ENCODE measurements at places on chromosomes 4 and X. TPM values are rescaled to one million over a fixed set of nuclear protein-coding genes. Genes with fewer than 3 reads are reported as not detected.
A peak's percentile ranks its signal among the peaks of the same experiment; 100 is the strongest.

DNA sequence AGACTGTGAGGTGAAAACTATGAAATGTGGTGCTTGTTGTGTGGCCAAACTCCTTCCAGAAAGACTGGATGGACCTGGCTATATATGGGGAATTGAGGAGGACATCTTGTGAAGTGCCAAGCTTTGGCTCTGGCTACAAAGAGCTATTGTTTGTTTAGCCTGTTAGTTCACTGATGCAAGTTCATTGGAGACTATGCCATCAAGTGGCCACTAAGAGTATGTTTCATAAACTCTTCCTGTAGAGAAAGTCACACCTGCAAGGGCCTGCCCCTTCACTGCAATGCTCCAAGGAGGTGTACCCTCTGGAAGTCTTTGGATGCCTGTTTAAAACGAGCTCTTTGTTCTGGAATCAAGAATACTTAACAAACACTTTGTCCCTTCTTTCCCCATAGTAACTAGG is 382.0 kb downstream of the GABRG1 start:
- no peak overlapping the region for H3K4me3 ChIP-seq
- H3K4me1 ChIP-seq: no peaks in the 10 kb centered on the region
- no peaks in the 10 kb centered on the region for H3K36me3 ChIP-seq
- no peaks in the 10 kb centered on the region for H3K27me3 ChIP-seq
- no peak overlapping the region for H3K27ac ChIP-seq

GRCh38 chr4:72418458-72418857 is 150.6 kb downstream of the ADAMTS3 start:
- H3K27ac ChIP-seq: no peak overlapping the region
- H3K27me3 ChIP-seq: no peaks in the 10 kb centered on the region
- H3K4me1 ChIP-seq: no peaks in the 10 kb centered on the region

DNA sequence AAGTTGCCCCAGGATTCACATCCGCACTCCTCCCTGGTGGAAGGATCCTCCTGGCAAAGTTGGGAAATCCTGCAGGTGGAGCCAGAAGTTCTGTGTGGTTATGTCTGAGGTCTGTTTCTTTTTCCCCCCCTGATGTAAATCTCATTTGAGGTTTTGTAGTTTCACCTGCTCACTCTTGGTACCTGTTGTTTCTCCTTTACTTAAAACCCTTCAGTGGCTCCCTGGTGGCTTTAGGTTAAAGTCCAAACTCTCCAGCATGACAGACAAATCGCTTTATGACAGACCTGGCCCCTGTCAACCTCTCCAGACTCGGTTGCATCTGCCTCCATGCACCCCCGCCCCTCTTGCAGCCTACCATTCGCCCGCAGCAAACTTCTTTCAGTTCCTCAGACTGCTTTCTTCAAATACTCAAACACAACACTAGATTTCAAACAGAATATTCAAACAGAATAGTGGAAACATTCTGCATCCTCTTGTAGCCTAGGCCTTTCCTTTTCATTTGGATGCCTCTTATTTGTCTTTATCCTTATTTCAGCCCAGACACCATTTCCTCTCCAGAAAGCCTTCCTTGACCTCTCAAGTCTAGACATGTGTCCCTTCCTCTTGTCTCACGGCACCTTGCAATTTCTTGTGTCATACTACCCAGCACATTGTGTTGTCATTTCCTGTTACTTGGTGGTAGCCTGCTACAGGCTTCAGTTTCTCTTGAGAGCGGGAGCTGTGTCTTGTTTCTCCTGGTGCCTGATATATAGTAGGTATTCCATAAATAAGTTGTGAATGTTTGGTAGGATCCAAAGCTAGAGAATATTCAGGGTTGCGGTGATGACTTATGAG is 24.8 kb downstream of the IL13RA1 start:
- H3K27ac ChIP-seq: no peak overlapping the region
- DNase-seq: no peak
- H3K36me3 ChIP-seq: no peaks in the 10 kb centered on the region
- no peaks in the 10 kb centered on the region for H3K27me3 ChIP-seq
- no peaks in the 10 kb centered on the region for H3K4me1 ChIP-seq
- no peak overlapping the region for H3K4me3 ChIP-seq

- no peaks in the 10 kb centered on the region for H3K36me3 ChIP-seq
- H3K4me3 ChIP-seq: no peak overlapping the region
- peaks cover 14% of the 10 kb centered on the region for H3K4me1 ChIP-seq
- H3K27me3 ChIP-seq: peaks cover 29% of the 10 kb centered on the region
- no peak for DNase-seq
Measured at GRCh38 chr4:1797861-1798579, 4.9 kb downstream of the FGFR3 start.

DNA sequence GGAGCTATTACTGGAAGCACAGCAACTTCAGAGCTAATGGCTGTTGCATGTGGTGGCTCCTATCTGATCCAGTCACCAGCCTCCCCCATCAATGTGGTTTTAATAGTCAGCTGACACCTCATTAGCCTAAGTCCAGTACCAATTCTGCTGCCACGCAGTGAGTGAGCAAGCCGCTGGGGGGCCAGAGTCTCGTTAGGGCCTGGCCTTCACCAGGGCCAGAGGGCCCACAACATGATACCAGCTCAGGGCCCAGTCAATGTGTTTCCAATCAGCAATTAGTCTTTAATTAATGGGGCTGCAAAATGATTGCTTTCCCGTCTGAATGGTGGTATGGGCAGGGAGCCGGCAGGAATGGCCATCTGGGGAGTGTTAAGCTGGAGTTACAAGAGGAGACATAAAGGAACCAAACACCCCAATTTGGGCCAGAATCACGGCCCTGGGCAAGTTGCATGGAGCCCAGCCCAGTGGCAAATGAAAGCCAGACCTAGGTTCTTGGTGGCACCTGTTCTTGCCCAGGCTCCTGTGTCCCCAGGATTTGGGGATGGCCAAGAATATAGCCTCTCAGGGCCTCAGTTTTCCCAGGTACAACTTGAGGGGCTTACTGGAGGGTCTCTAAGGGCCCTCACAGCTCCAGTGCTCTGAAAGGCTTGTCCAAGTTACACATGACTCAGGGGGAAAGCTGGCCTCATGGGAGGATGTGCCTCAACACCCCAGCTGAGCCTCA is 119.2 kb downstream of the EFNB1 start:
- no peak for DNase-seq
- H3K27ac ChIP-seq: no peak overlapping the region
- no peaks in the 10 kb centered on the region for H3K4me1 ChIP-seq
- H3K27me3 ChIP-seq: no peaks in the 10 kb centered on the region
- no peak overlapping the region for H3K4me3 ChIP-seq

GRCh38 chr4:23058165-23058776 is 365.5 kb downstream of the GBA3 start:
- H3K27me3 ChIP-seq: no peaks in the 10 kb centered on the region
- no peak overlapping the region for H3K4me3 ChIP-seq
- DNase-seq: no peak
- H3K27ac ChIP-seq: no peak overlapping the region
- H3K4me1 ChIP-seq: peaks cover 12% of the 10 kb centered on the region

DNA sequence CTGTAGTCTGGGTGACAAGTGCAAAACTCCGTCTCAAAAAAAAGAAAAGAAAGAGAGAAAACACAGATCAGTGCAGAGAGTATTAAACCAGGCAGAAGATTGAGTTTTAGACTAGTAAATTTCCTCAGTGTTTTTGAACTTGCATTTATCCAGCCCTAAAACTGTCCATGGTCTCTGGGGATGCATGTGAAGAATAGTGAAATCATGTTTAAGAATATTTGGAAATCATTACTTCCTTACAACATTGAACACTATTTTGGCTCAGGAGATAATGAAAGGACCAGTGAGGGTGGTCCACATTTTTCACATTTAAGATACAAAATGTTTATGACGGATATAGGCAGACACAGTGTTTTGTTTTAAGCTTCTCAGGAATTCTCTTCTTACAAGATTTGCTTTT is 195.8 kb upstream of the RASGEF1B start:
- H3K36me3 ChIP-seq: no peaks in the 10 kb centered on the region
- H3K4me3 ChIP-seq: no peak overlapping the region
- no peaks in the 10 kb centered on the region for H3K4me1 ChIP-seq
- no peak for DNase-seq
- no peak overlapping the region for H3K27ac ChIP-seq

GRCh38 chr4:4427121-4427870 is 40.4 kb downstream of the NSG1 start:
- H3K4me1 ChIP-seq: peaks cover 15% of the 10 kb centered on the region
- no peak overlapping the region for H3K4me3 ChIP-seq
- no peak overlapping the region for H3K27ac ChIP-seq
- no peaks in the 10 kb centered on the region for H3K36me3 ChIP-seq

GRCh38 chrX:38375891-38376290 is 23.5 kb downstream of the OTC start:
- H3K4me1 ChIP-seq: no peaks in the 10 kb centered on the region
- DNase-seq: peak; percentile 7
- no peak overlapping the region for H3K27ac ChIP-seq
- no peaks in the 10 kb centered on the region for H3K27me3 ChIP-seq
- H3K4me3 ChIP-seq: no peak overlapping the region
- no peaks in the 10 kb centered on the region for H3K36me3 ChIP-seq

DNA sequence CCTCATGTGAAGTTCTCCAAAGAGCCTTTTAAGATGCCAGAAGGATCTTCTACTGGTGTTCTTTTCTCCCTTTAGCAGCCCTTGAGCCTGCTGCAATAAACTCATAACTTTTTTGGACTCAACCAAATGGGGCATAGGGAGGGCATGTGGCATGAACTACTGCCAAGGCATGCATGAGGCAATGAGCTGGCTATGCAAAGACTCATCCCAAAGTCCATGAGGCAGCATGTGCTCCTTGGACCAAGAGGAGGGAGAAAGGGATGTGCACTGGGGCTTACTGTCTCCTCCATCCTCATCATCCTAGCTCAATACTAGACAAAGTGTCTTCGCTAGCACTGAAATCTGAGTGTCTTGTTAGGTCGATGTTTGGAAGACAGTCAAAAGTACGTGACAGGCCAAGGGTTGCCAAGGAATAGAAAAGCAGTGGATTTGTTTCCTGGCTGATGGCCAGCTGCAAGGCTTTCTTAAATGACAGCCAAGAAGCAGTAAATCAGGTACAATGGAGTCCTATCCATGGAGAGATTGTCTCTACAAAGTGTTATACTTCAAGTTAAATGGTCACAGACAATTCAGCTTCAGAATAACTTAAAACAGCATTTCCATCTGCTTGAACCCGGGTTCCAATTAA is 44.5 kb upstream of the ATXN3L start:
- no peak for DNase-seq
- H3K27ac ChIP-seq: no peak overlapping the region
- H3K4me1 ChIP-seq: peaks cover 24% of the 10 kb centered on the region
- no peaks in the 10 kb centered on the region for H3K36me3 ChIP-seq
- H3K4me3 ChIP-seq: no peak overlapping the region

DNA sequence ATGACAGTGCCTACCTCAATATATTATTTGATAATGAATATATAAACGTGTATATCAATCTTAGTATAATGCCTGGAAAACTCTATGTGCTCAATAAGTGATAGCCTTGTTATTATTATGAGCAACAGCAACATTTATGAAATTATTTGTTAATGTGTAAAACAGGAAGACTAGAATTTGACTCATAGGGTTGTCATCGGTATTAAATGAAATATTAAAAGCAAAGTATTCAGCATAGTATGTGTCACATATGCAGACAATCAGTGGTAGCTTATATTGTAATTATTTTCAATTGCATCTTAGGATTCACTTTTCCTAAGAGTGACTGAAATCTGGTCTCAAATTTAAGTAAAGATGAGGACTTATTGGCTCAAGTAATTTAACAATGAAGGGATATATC is 24.6 kb downstream of the SPANXD start:
- H3K4me3 ChIP-seq: no peak overlapping the region
- no peak overlapping the region for H3K27ac ChIP-seq
- H3K4me1 ChIP-seq: no peaks in the 10 kb centered on the region
- H3K27me3 ChIP-seq: no peaks in the 10 kb centered on the region
- no peak for DNase-seq

DNA sequence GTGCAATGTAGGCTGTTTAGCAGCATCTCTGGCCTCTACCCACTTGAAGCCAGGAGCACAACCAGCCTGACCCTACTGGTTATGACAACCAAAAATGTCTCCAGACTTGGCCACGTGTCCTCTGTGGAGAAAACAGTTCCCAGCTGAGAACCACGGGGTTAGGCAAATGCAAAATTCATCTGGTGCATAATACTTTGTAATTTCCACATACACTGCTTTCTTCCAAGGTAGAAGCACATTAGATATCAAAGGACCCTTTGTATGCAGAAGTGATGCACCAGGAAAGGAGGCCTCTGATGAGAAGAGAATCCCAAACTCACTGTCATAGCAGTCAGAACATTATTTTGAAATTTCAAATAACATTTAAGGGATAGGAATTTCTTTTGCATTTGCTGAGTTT is 26.3 kb downstream of the MFAP3L start:
- H3K27ac ChIP-seq: no peak overlapping the region
- no peaks in the 10 kb centered on the region for H3K27me3 ChIP-seq
- H3K36me3 ChIP-seq: no peaks in the 10 kb centered on the region
- peaks cover 49% of the 10 kb centered on the region for H3K4me1 ChIP-seq
- no peak for DNase-seq
- H3K4me3 ChIP-seq: no peak overlapping the region

GRCh38 chr4:161792991-161793390 is 370.8 kb downstream of the FSTL5 start:
- no peaks in the 10 kb centered on the region for H3K36me3 ChIP-seq
- no peak overlapping the region for H3K27ac ChIP-seq
- H3K4me3 ChIP-seq: no peak overlapping the region
- no peak for DNase-seq
- no peaks in the 10 kb centered on the region for H3K4me1 ChIP-seq

- DNase-seq: peak; percentile 94
- no peaks in the 10 kb centered on the region for H3K4me1 ChIP-seq
- peak overlapping the region; percentile 78 for H3K4me3 ChIP-seq
- H3K27ac ChIP-seq: peak overlapping the region; percentile 58
- no peaks in the 10 kb centered on the region for H3K36me3 ChIP-seq
- H3K27me3 ChIP-seq: no peaks in the 10 kb centered on the region
Measured at GRCh38 chrX:48676106-48676892, 7.3 kb upstream of the WAS start.

DNA sequence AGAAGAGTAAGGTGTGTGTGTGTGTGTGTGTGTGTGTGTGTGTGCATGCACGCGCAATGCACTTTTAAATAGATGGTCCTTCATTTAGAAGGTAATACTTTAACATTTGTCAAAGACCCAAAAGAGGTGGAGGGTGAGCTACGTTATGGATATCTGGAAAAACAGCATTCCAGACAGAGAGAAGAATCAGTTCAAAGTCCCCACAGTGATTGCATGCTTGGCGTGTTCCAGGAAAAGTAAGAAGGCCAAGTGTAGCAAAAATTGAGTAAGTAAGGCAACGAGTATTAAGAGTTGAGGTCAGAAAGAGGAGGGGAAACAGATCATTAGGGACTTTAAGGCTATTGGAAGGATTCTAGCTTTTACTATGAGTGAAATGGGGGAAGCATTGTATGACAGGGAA is 21.9 kb upstream of the GABRE start:
- no peak for DNase-seq
- no peaks in the 10 kb centered on the region for H3K4me1 ChIP-seq
- H3K27ac ChIP-seq: no peak overlapping the region

GRCh38 chr4:150123087-150123486 is 44.8 kb downstream of the DCLK2 start:
- H3K4me1 ChIP-seq: no peaks in the 10 kb centered on the region
- H3K27me3 ChIP-seq: no peaks in the 10 kb centered on the region
- no peaks in the 10 kb centered on the region for H3K36me3 ChIP-seq
- no peak overlapping the region for H3K27ac ChIP-seq
- no peak overlapping the region for H3K4me3 ChIP-seq
- DNase-seq: no peak

- no peak overlapping the region for H3K27ac ChIP-seq
- H3K4me1 ChIP-seq: no peaks in the 10 kb centered on the region
- no peak for DNase-seq
- no peaks in the 10 kb centered on the region for H3K36me3 ChIP-seq
- H3K4me3 ChIP-seq: no peak overlapping the region
Measured at GRCh38 chrX:37651921-37652452, 33.6 kb upstream of the XK start.

The MAMLD1 gene
- total RNA-seq: 0.25 TPM

The FREM3 gene
- total RNA-seq: not detected

The CRMP1 gene
- total RNA-seq: 91.4 TPM

The EXOC1L gene
- total RNA-seq: not detected

The NCAPG gene
- 132 TPM for total RNA-seq

The SLC2A9 gene
- total RNA-seq: not detected

The PCDH7 gene
- 7.9 TPM for total RNA-seq
